Urothelium cell line (cell line): ENCODE measurements at places on chromosomes 5 and 9.
A peak's percentile ranks its signal among the peaks of the same experiment; 100 is the strongest.

DNA sequence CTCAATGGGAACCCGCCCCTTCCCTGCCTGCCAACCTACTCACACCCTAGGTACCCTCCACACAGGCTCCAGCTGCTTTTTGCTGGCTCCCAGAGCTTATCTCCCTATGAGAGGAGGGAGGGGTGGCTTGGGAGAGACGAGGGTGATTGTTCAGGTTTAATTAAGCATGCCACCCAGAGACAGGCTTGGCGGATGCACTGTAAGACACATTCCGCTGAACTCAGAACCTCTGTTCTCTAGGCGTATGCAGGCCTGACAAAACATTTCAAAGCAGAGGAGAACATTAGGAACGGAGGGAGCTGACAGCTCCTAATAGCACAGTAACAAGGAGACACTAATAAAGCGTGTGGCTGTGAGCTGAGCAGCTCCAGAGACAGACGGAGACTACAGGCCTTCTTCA is 80.1 kb downstream of the TRIM32 start:
- no peak for DNase-seq

- DNase-seq: no peak
Measured at GRCh38 chr5:110475529-110475928, 250.9 kb downstream of the TMEM232 start.

- no peak for DNase-seq
Measured at GRCh38 chr9:89312222-89312571, 1.2 kb downstream of the CKS2 start.

DNA sequence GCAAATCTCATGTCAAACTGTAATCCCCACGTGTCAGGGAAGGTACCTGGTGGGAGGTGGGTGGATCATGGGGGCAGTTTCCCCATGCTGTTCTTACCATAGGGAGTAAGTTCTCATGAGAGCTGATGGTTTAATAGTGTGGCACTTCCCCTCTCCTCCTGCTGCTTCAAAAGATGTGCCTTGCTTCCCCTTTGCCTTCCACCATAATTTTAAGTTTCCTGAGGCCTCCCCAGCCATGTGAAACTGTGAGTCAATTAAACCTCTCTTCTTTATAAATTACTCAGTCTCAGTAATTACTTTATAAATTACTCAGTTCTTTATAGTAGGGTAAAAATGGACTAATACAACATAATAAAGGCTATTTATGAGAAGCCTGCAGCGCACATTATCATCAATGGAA is 7.1 kb upstream of the CNTRL start:
- no peak for DNase-seq

GRCh38 chr9:77021291-77021894 is 1.9 kb downstream of the FOXB2 start:
- DNase-seq: no peak

- DNase-seq: no peak
Measured at GRCh38 chr9:87748881-87749280, 23.0 kb downstream of the CTSL start.

GRCh38 chr9:14354201-14354600 is 40.3 kb upstream of the NFIB start:
- DNase-seq: no peak

- DNase-seq: peak; percentile 67
Measured at GRCh38 chr9:35481347-35481975, 8.4 kb upstream of the RUSC2 start.

DNA sequence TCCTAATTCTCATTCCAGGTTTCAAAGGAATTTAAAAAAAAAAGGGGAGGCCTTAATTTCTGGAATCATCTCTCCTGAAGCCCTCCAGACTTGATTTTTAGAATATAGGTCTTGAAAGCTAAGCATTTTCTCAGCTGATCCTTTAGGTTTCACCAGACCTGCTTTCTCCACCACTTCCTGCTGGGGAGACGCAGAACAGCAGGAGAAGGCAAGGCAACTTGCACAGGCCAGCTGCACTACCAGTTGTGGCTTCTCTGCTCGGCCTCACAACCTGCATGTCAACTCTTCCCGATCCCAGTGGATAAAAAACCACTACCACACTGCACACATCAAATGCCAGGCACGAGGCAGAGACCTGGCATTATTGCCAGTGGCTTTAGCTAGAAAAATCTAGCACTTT is 119.8 kb downstream of the SIL1 start:
- DNase-seq: no peak

DNA sequence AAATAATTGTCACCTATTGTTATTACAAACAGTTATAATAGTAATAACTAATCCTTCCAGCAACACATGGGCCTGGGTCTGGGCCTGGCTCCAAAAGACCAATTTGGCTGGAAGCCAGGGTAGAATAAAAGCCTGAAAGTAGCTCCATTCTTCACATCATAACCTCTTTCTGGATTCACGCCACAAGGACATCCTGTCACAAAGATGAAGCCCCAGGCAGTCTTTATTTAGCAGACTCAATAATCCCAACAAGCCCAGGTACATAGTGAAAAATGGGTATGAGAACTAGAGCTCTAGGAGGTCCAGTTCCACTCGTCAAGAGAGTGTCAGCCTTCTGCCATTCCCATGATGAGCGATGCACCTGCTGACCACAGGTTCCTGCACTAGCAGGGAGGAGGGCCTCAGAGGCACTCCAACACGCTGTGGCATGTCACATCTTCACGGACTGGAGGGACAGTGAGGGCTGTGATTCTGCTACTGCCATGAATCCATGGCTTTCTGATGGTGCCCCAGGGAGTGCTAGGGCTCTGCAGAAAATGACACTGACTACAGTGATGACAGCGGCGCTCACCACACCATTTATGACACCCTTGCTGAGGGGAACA is 124.9 kb downstream of the SPOCK1 start:
- DNase-seq: no peak

DNA sequence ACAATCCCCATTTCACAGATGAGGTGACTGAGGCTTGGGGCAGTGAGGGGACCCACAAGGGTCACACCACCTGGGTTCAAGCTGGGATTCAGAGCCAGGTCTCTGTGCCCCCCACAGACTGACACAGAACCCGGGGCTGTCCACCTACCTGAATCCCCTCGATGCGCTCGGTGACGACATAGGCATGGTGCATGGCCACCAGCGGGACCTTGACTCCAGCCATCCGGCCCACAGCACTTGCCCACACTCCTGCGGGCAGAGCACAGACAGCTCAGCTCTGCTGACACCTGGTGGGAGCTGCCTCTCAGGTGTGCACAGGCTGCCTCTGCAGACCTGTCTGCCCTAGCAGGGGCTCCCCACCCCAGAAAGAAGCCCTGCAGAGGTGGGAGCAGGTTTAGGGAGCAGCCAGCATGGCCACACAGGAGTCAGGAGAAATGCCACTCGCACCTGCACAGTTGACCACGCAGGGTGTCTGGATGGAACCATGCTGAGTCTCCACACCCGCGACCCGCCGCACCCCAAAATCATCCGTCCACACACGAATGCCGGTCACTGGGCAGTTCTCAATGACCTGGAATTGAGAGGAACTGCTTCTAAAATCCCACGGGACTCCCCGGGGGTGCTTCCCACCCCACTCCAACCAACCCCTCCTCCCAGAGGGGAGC is 8.4 kb downstream of the SARDH start:
- no peak for DNase-seq

DNA sequence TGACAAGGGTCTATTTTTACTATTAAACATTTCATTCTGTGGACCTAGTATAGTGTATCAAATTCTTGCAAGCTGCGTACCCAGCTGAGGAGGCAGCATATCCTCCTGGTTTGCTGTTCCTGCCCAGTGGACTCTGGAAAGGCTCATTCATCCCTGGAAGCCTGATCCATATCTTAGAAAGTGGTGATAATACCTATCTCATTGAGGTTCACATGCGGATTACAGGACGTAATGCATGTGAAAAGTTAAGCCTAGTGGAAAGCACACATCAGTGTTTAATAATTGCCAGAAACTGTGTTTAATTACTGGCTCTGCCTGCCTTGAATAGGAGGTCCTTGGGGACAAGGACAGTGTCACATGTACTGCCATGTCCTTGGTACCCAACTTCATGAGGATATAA is 132.0 kb downstream of the FGF10 start:
- DNase-seq: no peak

GRCh38 chr5:154301726-154302125 is 111.2 kb downstream of the GALNT10 start:
- no peak for DNase-seq

- DNase-seq: no peak
Measured at GRCh38 chr5:22985446-22985845, 132.3 kb upstream of the CDH12 start.

- DNase-seq: no peak
Measured at GRCh38 chr9:79236466-79236865, 335.3 kb upstream of the TLE4 start.

DNA sequence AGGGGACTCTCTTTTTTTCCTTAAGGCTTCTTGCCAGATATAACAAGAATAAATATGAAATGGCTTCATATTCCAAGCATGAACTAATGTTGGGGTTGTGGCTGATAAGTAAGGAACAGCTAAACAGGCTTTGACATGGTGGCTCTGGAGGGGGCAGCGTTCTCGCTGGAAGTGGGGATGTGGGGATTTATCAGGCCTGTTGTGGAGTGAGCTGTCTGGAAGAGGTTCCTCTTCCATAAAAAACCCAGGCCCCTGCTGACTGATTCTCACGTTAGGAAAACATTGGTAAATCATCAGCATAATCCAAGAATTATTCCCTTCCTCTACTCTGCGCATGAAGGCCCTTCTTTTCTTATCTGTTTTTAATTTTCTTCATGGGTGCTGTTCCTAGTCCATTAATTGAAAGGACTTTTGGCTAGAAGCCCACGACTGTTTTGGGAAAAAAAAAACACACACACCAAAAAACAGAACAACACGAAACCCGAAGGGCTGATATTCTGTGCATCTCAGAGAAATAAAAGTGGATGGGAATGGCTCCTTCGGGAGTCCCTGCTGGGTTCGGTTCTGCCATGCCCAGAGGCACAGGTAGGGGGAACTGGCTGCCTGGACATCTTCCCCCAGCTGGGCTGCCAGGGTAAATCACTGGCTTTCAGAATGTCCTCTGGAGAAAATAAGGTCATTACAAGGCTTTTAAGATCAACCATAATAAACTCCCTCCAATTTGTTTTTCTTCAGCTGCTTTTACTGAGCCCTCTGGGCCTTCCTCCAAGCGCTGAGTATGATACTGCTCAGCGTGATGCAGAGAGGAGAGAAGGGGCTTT is 297.0 kb downstream of the SLIT3 start:
- DNase-seq: peak; percentile 20

- no peak for DNase-seq
Measured at GRCh38 chr9:68970151-68970550, 43.8 kb downstream of the PRKACG start.

GRCh38 chr9:117116084-117116483 is 298.8 kb downstream of the ASTN2 start:
- no peak for DNase-seq

DNA sequence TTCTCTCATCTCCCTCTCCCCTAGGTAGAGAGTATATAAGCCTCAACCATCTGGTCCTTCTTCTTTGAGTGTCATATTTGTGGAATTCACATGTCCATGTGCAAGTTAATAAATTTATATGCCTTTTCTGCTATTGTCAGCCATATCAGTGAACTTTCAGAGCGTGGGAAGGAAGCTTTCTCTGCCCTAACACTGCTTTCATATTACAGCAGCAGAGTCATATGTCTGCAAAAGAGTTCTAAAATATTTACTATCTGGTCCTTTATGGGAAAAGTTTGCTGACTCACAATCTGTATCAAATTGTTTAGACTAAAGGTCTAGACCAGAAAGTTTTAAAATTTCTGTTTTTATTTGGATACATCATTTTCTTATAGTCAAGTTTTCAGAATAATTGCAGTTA is 669.0 kb downstream of the LRRC70 start:
- no peak for DNase-seq

DNA sequence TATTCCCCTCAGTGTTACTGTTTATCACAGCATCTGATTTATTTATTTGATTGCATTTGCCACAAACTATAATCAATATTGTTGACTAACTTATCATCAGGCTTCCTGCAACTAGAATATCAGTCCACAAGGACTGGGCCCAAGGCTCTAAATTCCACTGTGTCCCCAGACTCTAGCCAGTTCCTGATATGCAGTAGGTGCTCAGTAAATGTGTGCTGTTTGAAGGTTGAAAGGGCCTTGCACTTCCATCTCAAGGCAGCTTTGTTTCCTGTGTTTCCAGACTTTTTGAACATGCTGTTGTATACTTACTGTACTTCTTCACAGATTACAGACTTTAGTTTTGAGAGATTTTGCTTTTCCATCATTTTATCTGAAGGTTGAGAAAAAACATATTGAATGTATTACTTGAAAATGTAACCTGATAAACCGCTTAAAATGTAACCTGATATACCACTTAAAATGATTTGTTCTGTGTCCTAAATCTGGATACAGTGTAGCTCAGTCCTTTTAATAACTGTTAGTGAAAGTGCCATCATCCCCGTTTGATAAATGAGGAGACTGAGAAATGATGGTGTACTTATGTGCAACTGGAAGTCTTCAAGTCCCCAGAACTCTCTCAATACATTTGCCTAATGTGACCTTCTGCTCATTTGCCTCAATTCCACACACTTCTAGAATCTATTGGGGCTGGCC is 18.7 kb downstream of the KIAA1191 start:
- DNase-seq: no peak

DNA sequence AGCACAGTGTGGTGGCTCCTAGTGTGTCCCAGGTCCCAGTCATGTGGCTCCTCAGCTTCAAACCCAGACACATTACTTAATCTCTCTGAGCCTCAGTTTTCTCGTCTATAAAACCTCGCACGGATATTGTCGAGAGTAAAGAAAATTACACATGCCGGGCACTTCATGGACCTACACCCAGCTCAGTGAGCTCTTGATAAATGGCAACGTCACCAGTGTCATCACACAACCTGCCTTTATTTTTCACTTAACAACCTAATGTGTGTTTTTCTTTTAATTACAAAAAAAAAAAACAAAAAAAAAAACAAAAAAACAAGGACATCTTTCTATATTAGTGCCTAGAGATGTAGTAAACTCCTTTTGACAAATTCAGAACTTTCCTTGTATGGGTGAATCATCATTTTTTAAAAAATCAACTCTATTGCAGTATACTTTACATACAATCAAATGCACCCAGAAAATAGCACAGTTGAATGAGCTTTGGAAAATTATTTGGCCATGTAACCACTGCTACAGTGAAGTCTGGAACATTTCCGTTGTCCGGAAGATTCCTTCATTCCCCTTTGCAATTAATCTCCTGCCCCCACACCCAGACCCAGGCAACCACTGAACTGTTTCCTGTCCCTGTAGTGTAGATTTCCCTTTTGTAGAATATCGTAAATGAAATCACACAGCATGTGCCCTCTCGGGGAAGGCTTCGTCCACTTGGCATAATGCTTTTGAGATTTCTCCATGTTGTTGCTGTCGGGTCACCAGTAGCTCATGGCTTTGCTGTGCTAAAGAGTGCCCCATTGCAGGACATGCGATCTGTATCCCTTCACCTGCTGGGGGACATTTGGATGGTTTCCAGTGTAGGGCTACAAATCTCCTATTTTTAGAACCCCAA is 100.4 kb upstream of the LARP1 start:
- no peak for DNase-seq

DNA sequence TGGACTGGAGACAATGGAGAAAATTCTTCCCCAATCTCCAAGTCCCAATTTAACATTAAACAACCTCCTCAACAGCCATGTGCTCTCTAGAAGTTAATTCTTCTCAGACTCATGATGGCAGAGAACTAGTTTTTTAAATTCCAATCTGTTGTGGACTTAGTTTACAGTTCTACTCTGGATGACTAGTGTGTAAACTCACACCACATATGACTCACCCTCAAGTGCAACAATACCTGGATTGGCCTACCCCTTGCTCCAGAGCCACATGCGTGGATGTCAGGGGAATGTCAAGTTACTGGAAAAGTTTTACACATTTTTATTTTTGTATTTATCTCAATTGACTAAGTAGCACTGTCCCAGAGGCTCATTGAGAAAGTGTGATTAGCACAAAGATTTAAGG is 136.0 kb upstream of the EFNA5 start:
- DNase-seq: peak; percentile 80
